ENCODE measurements at places on chromosomes 5 and 9.

DNA sequence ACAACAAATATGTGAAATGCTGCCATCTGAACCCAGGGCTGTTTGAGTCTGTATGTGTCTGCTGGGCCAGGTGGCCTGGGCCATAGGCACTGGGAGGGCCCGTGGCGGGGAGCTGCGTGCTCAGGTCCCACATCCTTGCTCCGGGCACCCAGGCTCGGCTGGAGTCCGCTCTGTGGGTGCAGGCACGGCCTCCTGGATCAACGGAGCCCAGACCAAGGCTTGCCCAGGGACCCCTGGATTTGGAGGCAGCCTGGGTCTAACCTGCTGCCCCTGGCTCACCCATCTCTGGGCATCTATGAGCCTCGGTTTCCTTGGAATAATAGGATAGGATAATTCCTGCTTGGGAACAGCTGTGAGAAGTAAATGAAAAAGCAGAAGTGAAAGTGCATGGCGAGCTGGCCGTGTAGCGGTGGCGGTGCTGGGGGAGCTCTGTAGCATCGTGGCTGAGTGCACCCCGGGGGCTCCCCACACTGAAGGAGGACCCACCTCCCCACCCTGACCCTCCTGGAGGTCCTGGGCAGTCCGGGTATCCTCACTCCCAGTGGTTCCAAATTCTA, 1.2 kb downstream of the CDHR2 start:
- DNase-seq = no peak

DNA sequence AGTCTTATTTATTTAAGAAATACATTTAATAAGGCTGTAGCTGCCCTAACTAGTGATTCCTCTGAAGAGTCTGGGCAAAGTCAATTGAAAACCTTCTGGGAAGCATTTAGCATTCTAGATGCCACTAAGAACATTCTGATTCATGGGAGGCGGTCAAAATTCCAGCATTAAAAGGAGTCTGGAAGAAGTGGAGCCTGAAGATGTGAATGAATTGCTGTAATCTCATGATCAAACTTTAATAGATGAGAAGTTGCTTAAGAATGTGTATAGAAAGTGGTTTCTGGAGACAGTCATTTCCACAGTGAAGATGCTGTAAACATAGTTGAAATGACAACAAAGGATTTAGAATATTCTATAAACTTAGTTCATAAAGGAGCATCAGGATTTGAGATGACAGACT, 61.4 kb downstream of the WDR41 start:
- no peak for DNase-seq

- DNase-seq = no peak
These were observed 1.9 kb downstream of the SPARC start for GRCh38 chr5:151684690-151685361.

GRCh38 chr9:16794103-16794502, 76.4 kb downstream of the BNC2 start:
- no peak for DNase-seq

DNA sequence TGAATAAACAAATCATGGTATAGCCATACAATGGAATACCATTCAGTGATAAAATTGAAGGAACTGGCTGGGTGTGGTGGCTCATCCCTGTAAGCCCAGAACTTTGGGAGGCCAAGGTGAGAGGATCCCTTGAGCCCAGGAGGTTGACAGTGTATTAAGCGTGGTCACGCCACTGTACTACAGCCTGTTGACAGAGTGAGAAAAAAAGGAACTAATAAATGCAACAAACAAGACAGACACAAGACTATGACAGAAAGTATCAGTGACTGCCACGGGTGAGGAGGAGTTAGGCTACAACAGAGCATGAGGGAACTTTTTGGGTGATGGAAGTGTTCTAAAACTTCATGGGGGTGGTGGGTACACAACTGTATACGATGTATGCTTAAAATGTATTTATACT, 2.2 kb downstream of the FNIP1 start:
- DNase-seq = no peak

GRCh38 chr5:124704594-124705284, 41.7 kb downstream of the ZNF608 start:
- no peak for DNase-seq
